Cortex of kidney (tissue), 1 donor: ENCODE measurements at places on chromosomes 7 and 10.

DNA sequence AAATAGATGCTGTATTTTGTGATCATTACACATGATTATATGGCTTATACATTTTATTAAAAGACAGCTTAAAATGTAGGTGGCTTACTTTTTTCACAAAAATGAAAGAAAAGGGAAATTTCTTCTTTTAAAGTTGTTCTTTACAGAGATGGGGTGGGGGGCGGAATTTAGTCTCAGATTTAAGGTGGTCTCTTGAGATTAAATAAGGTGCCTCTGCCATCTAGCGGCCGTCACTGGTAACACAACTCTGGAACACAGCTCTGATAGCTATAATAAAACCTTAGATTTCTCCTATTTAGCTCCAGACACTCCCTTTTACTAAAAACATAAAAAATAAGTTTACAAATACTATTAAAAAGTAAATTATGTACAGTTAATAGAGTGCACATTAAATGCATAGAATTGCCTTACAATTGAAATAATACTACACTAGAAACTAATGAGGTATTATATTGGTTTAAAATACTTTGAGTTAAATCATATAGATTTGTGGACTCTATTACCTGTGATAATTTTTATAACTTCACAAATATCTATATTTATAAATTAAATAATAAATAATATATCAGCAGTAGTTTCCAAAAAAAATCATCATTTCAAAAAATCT lies 210.9 kb downstream of the DGKB start:
- DNase-seq: no peak

- no peak for DNase-seq
Measured at GRCh38 chr7:121366852-121367431, 29.2 kb downstream of the FAM3C start.

DNA sequence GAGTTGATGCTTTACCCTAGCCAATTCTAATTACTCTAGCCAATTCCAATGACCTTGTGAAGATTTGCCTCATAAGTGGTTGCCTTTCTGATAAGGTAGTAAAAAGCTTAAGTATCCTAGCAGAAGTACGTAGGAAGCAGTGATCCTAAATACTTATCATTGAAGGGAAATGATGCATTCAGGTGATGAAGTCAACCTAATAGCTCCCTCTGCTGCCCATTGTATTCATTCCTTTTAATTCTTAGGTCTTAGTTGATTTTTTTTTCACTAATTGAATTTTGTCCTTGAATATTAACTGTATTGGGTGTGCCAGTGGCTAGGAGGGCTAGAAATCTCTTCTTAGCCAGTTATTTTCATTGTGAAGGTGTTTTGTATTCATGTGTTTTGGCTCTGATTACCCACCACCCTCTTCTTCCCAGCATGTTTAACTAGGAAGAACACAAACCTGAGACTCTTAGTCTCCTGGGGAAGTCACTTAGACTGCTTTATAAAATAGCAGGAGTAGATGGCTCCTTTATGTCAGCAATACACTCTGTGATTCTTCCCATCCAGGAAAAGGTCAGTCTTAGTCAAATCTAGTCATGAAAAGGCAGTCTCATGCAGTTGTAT lies 46.3 kb downstream of the PLEKHA8 start:
- no peak for DNase-seq

DNA sequence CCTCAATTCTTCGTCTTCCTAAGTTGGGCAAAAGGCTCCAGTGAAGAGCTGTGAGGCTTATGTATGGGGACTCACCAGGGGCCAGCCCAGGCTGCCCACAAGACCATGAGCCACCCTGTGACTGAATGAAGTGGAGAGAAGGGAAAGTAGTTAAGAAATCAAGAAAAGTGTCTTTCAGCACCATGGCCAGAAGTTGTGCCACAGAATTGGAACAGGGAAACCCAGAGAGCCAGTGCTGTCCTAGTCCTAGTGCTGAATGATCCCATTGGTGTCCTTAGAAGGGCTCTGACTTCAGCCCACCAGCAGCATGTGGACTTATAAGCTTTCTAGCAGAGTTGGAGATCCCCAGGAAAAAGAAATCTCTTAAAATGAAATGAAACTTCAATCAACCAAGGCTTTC lies 37.0 kb upstream of the CCSER2 start:
- DNase-seq: no peak

- no peak for DNase-seq
Measured at GRCh38 chr10:43263551-43264343, 3.1 kb downstream of the RASGEF1A start.

GRCh38 chr10:100157156-100157555 lies 28.7 kb downstream of the ERLIN1 start:
- DNase-seq: no peak

- no peak for DNase-seq
Measured at GRCh38 chr7:44449584-44449928, 40.9 kb downstream of the NUDCD3 start.

- DNase-seq: no peak
Measured at GRCh38 chr7:22676385-22676784, 50.6 kb upstream of the IL6 start.

DNA sequence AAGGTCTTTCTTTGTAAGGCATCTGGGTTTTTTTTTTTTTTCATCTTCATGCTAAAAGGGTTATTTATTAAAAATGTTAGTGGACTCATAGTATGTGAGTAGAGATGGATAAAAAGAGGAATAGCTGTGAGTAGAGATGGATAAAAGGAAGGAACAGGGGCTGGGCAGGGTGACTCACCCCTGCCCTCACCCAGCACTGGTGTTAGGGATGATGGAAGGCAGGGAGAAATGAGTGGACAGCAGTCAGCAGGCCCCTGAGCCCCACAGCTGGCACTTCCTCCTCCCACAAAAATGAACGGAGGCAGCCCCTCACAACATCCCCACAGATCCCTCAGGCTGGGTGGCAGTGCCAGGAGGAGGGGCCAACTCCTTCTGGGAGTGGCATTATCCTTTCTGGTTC lies 39.3 kb downstream of the ANTXRL start:
- DNase-seq: no peak

DNA sequence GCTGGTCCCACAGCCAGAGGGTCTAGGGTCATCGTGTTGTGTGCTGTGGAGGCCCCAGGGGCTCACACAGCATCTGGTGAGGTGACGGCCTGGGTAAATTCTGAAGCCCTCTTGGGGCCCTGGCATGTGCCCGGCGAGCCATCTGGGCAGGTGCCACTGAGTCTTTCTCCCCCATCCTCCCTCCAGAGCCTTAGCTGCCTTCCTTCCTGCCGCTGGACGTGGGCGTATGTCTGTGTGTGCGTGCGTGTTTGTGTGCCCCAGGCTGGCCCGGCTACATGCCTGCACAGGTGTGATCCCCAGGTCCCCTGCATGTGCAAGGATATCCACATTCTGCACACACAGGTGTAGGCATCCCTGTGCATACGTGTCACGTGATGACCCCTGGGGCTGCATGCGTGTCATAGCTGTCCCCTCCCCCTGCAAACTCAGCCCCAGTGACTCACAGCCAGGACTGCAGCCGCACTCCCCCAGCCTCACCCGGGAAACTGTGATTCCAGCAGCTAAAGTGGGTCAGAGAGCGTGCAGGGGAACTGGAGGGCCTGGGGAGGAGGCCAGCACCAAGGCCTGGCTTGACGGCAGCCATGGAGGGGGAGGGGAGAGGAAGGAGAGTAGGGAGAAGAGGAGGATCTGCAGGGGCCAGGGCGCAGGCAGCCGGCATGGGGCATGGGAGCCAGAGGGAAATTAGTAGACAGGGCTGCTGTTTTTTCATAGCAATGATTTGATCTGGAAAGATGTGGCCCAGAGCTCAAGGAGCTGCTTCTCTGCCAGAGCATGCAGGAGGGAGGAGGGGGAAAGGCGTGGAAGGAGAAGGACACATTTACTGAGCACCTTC lies 46.4 kb downstream of the ELFN1 start:
- DNase-seq: no peak

- no peak for DNase-seq
Measured at GRCh38 chr10:94402843-94403379, 570 bp downstream of the TBC1D12 start.
